ENCODE measurements at places on chromosomes 2 and 18. TPM values are rescaled to one million over a fixed set of nuclear protein-coding genes. Genes with fewer than 3 reads are reported as not detected.
A peak's percentile ranks its signal among the peaks of the same experiment; 100 is the strongest.

DNA sequence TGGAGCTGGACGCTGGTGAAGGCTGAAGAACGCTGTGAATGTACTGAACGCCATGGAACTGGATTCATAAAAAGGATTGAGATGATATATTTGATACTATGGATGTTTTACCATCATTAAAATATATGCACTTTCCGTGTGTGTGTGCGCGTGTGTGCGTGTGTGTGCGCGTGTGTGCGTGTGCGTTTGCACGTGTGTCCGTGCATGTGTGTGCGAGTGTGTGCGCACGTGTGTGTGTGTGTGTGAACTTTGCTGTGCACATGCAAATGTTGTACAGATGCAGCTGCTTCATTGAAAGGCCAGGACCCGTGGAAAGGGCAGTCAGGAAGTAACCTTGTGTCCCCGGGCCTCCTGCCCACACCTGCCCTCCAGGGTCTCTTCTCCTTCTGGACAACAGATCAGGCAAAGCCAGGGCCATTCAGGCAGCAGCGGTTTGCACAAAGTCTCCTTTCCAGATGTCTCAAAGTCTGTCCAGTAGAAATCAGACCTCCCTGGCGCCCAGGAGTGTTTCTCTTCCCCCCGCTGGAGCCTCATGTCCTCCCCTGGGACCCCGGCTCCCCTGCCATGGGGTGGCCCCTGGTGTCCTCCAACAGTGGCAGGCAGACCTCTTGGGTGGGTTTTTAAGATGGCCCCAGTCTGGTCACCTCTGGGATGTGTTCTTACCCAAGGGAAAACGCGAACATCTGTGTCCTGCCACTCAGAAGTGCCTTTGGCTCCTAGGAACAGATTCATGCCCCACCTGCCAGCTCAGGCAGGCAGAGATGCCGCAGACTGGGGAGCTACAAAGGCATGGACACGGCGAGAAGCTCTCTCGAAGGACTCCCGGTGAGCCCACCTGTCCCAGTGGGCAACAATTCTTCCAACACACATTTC, 86.1 kb upstream of the GPC1 start:
- H3K36me3 ChIP-seq, result no peaks in the 10 kb centered on the region
- DNase-seq, result peak; percentile 52
- H3K4me3 ChIP-seq, result no peak overlapping the region
- no peak overlapping the region for H3K27ac ChIP-seq
- H3K4me1 ChIP-seq, result peaks cover 27% of the 10 kb centered on the region
- H3K27me3 ChIP-seq, result no peaks in the 10 kb centered on the region

DNA sequence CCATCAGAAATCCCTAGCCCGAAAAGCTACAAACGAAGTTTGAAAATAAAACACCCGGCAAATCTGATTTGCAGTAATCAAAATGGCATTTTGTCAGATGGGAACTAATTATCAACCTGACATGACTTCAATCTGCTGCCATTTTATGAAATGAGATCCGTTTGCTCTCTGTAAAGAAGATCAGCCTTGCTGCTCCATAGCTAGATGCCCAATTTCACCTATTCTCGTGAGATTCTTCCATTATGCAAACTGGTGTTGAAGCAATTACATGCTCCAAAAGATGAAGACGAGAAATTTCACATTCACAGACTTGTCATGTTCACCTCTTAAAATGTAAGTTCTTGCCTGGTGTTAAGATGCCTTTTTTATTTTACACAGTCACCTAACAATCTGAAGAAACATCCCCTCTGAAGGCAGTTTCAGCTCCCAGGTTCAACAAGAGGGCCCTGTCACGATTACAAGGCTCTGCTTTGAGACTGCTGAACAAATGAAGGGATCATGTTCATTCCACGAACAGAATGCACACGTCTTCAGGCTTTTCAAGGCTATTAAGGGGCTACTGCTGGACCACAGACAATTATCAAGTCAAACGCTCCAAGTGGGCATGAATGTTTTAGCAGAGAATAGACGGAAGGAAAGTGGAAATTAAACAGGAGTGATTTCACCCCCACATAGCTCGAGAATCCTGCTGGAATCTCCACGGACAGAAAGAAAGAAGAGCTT, 172.6 kb upstream of the PID1 start:
- H3K27me3 ChIP-seq, result no peaks in the 10 kb centered on the region
- H3K36me3 ChIP-seq, result no peaks in the 10 kb centered on the region
- H3K4me1 ChIP-seq, result peaks cover 23% of the 10 kb centered on the region

DNA sequence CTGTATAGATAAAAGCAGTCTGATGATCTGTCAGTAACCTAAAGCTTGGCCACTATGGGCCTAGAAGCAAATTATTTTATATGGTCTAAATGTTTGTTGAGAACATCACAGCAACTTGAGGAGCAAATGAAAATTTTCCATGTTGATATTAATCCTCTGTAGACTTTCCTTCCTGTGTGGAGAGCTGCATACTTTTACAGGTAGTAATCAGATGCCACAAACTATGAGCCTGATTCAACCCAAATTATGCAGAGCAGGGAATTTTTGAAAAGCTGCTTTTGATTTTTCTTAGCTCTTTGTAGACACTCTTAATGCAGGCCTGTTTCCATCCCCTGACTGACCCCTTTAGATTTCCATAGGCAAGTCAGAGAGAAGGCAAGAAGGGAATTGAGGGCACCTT, 17.3 kb downstream of the PAX3 start:
- no peaks in the 10 kb centered on the region for H3K4me1 ChIP-seq
- H3K4me3 ChIP-seq, result no peak overlapping the region
- H3K36me3 ChIP-seq, result no peaks in the 10 kb centered on the region
- DNase-seq, result no peak
- no peak overlapping the region for H3K27ac ChIP-seq

CNGA3 gene
- 3.6 TPM for total RNA-seq

- no peak overlapping the region for H3K4me3 ChIP-seq
- H3K4me1 ChIP-seq, result no peaks in the 10 kb centered on the region
- no peak for DNase-seq
These were observed 38.1 kb upstream of the SLC38A11 start for GRCh38 chr2:164993287-164994016.

GRCh38 chr2:219907011-219907365, 279.6 kb downstream of the SLC4A3 start:
- no peak overlapping the region for H3K27ac ChIP-seq
- no peaks in the 10 kb centered on the region for H3K27me3 ChIP-seq

DNA sequence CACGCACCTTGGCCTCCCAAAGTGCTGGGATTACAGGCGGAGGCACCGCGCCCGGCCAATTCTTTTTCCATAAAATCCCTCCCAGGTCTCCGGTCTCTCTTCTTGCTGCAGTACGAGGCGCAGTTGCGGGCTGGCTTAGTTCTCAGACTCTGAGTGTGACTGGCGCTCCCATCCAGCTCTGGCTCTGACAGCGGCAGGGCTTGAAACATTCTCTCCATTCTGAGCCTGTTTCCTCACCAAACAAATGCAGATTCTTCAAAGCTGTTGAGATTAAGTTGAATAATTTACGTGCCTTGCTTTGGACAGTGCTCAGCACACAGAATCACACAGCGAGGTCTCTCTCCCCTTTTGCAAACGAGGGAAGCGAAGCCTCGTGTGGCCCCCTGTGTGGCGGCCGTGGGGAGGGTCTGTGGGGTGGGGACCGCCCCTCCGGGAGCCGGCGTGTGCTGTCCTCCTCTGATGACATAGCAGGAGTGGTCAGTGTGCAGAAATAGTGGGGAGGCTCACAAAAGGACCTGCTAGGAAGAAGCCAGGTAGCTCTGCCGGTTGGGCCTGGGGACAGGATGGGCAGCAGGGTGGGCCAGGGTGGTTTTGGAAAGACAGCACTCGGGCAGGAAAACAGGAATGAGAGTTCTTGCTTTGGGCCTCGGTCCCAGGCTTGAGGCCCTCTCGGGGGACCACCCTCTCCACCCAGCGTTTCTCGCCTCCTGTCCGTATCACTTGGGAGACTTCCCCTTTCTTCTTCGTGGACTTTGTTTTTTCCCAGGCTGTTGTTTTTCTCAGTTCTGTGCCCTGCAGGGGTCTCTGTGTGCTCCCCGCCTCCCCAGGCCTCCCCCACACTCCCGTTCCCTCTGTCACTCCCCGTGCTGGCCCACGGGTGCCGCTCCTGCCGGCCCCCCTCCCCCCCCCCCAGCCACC, 75.0 kb downstream of the KCNG2 start:
- no peaks in the 10 kb centered on the region for H3K36me3 ChIP-seq
- no peak for DNase-seq
- no peaks in the 10 kb centered on the region for H3K27me3 ChIP-seq
- H3K4me3 ChIP-seq, result no peak overlapping the region
- no peaks in the 10 kb centered on the region for H3K4me1 ChIP-seq
- H3K27ac ChIP-seq, result no peak overlapping the region

GRCh38 chr2:9327873-9328352, 95.4 kb downstream of the ITGB1BP1 start:
- no peak overlapping the region for H3K27ac ChIP-seq
- no peaks in the 10 kb centered on the region for H3K27me3 ChIP-seq
- no peak for DNase-seq
- no peaks in the 10 kb centered on the region for H3K36me3 ChIP-seq

DNA sequence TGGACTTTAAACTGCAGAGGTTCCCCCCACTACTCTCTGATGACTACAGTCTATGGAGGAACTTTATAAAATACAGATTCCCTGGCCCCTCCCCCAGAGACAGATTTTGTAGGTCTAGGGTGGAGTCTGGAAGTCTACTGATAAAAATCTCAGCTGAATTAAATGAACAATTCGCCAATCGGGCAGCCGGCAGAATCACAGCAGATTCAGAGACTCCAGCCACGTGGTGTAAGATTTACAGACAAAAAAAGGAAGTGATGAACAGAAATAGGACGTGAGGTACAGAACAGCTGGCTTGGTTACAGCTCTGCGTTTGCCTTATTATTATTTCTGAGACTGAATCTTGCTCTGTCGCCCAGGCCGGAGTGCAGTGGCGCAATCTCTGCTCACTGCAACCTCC, 21.4 kb upstream of the MTA3 start:
- no peaks in the 10 kb centered on the region for H3K27me3 ChIP-seq
- no peak overlapping the region for H3K4me3 ChIP-seq
- no peak for DNase-seq
- no peak overlapping the region for H3K27ac ChIP-seq

GRCh38 chr2:36355890-36356297, 316 bp downstream of the CRIM1 start:
- DNase-seq, result no peak
- H3K4me1 ChIP-seq, result no peaks in the 10 kb centered on the region
- no peaks in the 10 kb centered on the region for H3K27me3 ChIP-seq
- H3K36me3 ChIP-seq, result no peaks in the 10 kb centered on the region

DNA sequence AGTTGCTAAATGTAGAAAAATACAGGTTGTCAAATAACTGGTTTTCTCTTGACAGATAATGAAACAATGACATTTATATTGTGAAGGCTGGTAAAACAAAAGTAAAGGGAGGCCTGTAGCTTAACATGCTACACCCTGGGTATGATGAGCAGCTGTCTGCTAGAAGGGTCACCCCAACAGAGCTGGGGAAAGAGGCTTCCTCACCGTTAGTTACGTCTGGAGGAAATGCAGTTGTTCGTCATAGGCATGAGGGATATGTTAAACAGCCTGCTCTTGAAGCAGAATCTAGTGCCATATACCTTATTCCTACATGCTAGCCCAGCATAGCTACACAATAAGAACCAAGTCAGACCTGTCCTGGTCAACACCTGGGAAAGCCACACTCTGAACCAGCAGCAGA, 49.9 kb downstream of the LPIN2 start:
- no peaks in the 10 kb centered on the region for H3K36me3 ChIP-seq
- H3K4me3 ChIP-seq, result no peak overlapping the region

- no peaks in the 10 kb centered on the region for H3K36me3 ChIP-seq
- no peak overlapping the region for H3K4me3 ChIP-seq
- H3K27ac ChIP-seq, result no peak overlapping the region
These were observed 60.3 kb upstream of the LYPD6B start for GRCh38 chr2:148978026-148978685.

GRCh38 chr2:240626531-240627300, 1.4 kb downstream of the GPR35 start:
- H3K4me3 ChIP-seq, result no peak overlapping the region
- H3K27me3 ChIP-seq, result no peaks in the 10 kb centered on the region
- H3K36me3 ChIP-seq, result no peaks in the 10 kb centered on the region
- H3K27ac ChIP-seq, result no peak overlapping the region
- peak; percentile 66 for DNase-seq

GRCh38 chr18:650428-650858, 7.0 kb upstream of the TYMS start:
- DNase-seq, result no peak
- no peak overlapping the region for H3K27ac ChIP-seq
- H3K27me3 ChIP-seq, result peaks cover 5% of the 10 kb centered on the region
- no peaks in the 10 kb centered on the region for H3K36me3 ChIP-seq
- H3K4me1 ChIP-seq, result no peaks in the 10 kb centered on the region

DNA sequence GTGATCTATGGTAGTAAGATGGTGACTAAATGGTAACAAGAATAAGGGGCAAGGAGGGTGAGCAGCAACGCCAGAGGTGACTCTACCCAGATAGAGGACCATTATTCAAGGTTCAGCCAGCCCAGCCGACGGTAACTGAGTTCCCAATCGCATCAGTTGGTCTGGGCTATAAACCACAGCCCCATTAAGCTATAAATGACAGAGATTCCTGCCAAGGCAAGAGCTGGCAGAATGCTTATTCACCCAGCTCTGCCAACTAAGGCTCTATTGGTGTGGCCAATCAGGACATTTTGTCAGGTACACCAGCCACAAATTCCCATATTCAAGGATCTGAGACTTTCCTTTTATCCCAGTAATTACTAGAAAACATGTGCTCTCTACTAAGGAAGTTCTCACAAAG, 3.6 kb downstream of the CHN1 start:
- H3K4me3 ChIP-seq, result no peak overlapping the region
- DNase-seq, result no peak
- peaks cover 18% of the 10 kb centered on the region for H3K4me1 ChIP-seq
- H3K36me3 ChIP-seq, result no peaks in the 10 kb centered on the region
- H3K27ac ChIP-seq, result no peak overlapping the region

- no peak overlapping the region for H3K27ac ChIP-seq
- DNase-seq, result no peak
- H3K27me3 ChIP-seq, result no peaks in the 10 kb centered on the region
These were observed 544.1 kb upstream of the CDH7 start for GRCh38 chr18:65206551-65207260.

DNA sequence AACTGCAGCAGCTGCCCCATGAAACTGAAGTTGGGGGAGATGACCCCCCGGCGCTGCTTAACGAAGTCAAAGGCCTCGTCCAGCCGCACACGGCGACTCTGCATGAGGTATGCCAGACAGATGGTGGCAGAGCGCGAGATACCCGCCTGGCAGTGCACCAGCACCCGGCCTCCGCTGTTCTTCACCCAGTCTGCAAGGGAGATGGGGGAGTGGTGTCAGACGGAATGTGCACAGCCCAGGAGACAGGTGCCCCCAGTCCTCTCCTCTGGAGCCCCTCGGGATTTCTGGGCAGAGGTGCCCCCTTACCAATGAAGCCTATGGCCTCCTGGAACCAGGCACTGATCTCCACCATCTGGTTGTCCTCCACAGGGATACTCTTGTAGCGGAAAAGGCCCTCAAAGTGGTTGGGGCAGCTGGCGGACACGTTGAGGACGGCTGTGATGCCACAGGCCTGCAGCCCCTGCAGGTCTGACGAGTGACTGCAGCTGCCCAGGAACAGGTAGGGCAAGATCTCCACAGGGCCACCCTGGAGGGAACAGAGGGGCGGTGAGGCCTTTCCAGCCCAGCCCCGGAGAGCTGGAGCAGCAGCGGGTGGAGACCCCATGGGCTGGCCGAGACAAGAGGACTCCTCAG, 1.3 kb downstream of the DUSP2 start:
- peak overlapping the region; percentile 62 for H3K4me3 ChIP-seq
- H3K36me3 ChIP-seq, result no peaks in the 10 kb centered on the region
- no peak overlapping the region for H3K27ac ChIP-seq
- H3K27me3 ChIP-seq, result peaks cover 7% of the 10 kb centered on the region

SATB2 gene
- total RNA-seq, result 1.8 TPM
